ENCODE measurements at places on chromosomes 11 and 22.
A peak's percentile ranks its signal among the peaks of the same experiment; 100 is the strongest.

GRCh38 chr22:24938741-24939341 lies 7.7 kb downstream of the LHFPL7 start:
- no peak for DNase-seq

DNA sequence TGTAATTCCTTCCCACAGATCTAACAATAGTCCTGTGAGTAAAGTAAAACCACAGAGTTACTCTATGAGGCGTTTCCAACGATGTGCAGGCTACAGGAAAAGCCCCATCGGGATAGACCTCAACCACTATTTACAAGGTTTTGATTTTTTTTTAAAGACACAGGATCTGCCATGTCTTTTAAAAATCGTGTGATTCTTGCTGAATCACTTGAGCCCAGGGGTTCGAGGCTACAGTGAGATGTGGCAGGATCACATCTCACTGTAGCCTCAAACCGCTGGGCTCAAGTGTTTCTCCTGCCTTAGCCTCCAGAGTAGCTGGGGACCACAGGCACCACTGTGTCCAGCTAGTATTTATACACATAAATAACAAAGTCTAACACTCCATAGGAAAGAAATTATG lies 7.8 kb downstream of the TAF1D start:
- no peak for DNase-seq

- DNase-seq = peak; percentile 43
Measured at GRCh38 chr11:119470317-119471291, 47.6 kb upstream of the THY1 start.

GRCh38 chr11:62613291-62613778 lies 278 bp downstream of the ROM1 start:
- no peak for DNase-seq

- DNase-seq = no peak
Measured at GRCh38 chr22:46421267-46421666, 85.8 kb downstream of the TRMU start.

- no peak for DNase-seq
Measured at GRCh38 chr11:122883646-122883979, 1.1 kb downstream of the JHY start.

DNA sequence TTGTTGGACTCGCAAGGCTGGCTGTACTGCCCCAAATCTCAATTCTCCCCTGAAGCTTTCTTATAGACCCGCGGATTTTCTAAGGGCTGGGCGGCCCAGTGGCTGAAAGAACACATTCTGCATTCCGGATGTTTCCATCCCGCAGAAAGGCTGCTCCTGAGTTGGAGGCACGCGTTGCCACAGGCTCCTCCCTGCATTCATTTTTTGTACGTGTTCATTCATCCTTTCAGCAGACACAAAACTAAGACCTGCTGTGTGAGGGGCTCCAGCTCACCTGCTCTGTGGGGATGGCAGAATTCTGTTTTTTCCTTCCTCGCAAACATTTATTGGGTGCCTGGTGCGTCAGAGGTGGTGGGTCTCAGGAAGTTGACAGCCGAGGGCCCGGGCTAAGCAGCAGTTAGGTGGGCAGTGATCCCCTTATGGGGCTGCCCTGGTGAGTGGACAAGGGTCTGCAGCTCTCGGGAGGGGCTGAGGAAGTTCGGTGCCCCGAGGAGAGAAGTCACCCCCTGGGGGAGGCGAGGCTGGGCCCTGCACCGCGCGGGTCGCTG lies 23.7 kb downstream of the SHANK3 start:
- DNase-seq = no peak

DNA sequence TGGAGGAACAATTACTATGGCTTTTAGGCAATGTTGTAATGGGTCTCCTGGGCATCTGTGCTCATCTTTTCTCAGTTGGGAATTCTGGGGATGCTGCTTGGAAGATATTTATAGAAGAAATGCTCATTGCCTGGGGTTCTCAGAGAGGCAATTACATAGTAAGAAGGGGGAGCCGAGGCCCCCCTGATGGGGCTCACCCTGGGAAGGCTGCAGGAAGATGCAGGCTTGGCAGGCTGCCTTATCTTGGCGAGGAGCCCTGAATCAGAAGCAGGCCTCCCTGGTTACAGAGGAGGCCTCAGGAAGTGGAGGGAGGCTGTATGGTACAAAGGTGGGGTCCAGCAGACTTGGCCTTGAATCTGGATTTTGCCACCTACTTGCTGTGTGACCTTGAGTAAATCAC lies 60.6 kb upstream of the CRYBB3 start:
- no peak for DNase-seq

Measured in HS-27A (cell line).